Suppressor macrophage treated with lipopolysaccharide for 4 hours (primary cell): ENCODE measurements at places on chromosomes 16 and 17.
A peak's percentile ranks its signal among the peaks of the same experiment; 100 is the strongest.

GRCh38 chr17:59004338-59005111, 102.2 kb downstream of the TRIM37 start:
- DNase-seq = peak; percentile 77

DNA sequence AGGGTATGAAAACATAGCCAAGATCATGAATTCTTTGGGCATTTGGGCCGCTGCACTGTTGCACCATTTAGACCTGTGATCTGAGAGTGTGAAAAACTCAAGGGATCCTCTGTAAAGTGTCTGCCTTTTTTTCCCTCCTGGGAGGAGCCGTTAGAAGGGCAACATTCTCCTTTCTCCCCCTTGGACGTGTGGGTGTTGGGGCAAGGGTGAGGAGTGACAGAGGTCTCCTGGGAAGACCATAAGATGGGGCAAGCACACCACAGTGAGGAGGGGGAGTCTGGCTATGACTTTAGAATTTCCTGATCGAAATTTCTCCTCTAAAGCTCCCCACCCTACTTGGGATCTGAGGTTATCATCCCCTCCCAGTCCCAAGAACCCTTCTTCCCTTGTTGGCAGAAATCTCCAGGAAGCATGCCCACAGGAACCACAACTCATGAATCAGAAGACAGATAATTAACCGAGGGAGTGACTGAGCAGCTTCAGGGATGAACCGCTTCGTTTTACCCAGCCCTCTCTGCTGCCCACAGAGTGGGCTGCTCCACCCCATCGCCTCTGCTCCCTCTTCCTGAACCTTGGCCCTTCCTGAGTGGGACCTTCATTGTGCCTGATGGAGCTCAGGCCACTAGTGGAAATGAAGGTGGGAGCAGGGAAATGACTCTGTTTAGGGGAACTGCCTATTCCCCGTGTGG, 4.2 kb downstream of the ITGB3 start:
- DNase-seq = peak; percentile 39

- DNase-seq = peak; percentile 51
These were observed 3.6 kb downstream of the CDC42EP4 start for GRCh38 chr17:73308017-73308823.

- peak; percentile 51 for DNase-seq
These were observed 14.2 kb downstream of the USP10 start for GRCh38 chr16:84714028-84714427.

DNA sequence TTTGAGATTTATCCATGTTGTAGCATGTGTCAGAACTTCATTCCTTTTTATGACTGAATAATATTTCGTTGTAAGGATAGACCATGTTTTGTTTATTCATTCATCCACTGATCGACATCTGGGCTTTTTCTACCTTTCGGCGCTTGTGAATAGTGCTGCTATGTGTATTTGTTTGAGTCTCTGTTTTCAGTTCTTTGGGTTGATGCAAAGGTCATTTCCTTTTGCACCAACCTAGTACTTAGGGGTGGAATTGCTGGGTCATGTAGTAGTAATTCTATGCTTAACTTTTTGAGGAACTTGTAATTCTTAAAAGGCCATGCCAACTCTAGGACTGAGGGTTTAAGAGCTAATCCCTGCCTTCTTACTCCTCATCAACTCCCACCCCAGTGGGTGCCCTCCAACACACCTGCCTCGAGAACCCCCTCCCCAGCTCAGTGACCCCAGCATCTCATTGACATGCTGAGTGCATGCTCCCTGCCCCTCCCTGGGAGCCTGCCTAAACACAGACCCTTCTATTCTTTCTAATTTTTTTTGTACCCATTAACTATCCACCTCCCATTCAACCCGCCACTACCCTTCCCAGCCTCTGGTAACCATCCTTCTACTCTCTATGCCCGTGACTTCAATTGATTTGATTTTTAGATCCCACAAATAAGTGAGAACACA, 51.2 kb downstream of the ABAT start:
- DNase-seq = no peak

DNA sequence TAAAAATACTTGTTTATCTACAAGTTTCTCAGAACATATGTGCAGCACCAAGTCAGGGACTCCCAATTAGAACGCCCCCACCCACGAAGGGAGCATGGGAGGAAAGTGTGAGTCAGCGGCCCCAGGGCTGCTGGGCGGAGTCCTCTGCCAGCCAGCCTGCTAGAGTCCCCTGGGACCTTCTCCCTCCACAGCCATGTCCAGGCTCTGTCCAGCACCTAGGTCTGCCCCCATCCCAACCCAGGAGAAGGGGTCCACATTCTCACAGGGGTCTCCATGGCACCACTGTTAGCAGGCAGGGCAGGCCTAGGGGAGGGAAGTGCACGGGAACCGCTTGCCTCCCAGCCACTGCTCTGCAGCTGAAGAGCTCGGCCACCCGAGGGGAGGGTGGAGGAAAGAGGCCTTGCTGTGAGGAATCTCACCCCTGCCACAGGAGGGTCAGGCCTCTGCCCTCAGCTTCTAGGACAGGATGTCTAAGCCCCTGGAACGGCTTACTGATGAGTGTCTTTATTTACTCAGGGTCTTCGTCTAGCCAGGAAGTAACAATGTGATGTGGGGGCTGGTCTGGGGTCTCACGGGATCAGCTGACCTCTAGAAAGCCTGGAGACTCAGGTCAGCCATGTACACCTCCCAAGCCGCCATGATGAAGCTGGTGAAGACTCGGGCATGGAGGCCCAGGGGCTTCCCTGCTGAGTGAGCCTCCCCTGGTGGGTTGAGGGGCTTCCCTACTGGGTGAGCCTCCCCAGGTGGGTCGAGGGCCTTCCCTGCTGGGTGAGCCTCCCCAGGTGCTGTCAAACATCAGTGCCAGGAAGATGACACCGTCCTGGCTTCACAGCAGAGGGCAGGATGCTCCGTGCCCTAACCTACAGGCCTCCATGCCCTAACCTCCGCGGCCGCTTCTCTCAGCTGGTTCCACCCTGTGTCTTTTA, 190.3 kb downstream of the RBFOX3 start:
- DNase-seq = peak; percentile 3

- peak; percentile 93 for DNase-seq
These were observed 178.3 kb downstream of the PRKCB start for GRCh38 chr16:24013864-24014645.

GRCh38 chr16:30113711-30114333, 485 bp upstream of the GDPD3 start:
- DNase-seq = no peak

- DNase-seq = no peak
These were observed 1023.4 kb upstream of the RBFOX1 start for GRCh38 chr16:6309271-6309670.

DNA sequence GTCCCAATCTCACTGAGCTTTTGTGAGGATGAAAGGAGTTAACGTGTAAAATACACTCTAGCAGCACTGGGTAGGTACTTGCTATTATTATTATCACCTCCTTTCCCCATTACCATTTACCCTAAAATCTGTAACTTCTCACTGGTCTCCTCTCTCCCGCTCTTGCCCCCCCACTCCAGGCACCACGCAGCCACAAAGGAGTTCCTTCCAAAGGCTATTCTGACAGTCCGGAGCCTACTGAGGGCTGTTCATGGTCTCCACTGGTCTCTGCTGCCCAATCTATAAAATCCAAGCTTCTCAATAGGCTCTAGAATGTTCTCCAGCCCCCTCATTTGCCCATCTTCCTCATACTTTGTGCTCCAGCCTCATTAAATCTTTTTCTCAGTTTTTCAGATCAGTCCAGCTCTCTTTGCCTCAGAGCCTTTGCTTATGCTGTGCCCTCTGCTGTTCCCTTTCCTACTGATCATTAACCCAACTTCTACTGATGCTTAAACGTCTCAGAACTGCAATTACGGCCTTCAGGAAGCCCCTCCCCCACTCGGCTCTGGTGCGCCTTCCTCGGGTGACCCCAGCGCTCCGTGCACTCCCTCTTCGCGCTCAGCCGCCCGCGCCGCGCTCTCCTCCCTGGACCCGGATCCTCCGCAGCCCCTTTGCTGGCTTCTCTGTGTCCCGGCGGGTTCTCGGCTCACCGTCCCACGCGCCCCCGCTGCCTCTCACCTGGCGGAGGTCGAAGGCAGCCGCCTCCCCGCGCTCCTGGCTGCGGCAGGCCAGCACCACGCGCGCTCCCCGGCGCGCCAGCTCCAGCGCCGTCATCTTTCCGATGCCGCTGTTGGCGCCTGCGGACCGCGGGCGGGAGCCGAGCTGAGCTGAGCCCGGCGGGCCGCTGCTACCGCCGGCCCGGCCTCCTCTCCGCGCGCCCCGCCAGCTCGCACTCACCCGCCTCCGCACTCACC, 737 bp downstream of the DHRS13 start:
- no peak for DNase-seq

GRCh38 chr16:2777903-2778629, 986 bp upstream of the ELOB start:
- no peak for DNase-seq

- no peak for DNase-seq
These were observed 201.3 kb downstream of the ZFHX3 start for GRCh38 chr16:72846594-72846993.

DNA sequence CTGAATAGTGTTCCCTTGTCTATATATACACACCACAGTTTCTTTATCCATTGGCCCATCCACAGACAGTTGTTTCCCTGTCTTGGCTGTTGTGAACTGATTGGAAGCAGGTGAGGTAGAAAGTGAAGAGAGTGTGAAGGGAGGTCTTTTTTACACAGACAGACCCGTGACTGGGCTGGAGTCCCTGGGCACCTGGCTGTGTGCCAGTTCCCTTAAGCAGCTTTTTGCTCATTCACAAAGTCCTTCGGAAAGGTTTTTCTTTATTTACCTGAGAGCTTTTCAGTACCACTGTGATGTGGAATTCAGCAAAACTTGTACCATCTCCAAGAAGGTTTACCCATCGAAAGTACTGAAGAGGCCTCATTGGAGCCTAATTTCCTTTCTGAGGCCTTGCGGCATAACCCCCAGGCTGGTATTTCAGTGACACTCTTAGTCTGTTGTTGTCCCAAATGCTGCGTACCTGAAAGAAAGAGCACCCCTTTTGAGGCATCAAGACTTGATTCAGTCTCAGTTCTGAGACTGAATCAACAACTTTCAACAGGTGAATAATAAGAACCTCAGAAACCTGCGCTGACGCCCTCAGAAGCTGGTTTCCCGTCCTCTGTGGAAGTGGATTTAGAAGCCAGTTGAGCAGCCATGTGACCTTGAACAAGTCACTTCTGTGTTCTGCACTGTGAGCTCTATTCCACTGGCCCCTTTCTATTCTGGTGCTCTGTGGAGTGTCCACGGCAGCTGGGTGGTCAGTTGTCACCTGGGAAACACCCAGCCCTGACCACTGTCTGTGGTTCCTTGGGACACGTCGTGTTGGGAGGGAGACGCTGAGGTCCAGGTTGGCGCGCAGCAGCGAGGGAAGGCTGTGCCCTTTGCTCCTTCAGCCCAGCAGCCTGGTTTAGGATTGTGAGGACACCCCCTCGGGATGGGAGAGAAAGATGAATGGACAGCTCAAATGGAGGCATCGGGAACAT, 53.9 kb upstream of the CRISPLD2 start:
- DNase-seq = no peak

- no peak for DNase-seq
These were observed 1.1 kb downstream of the IL17C start for GRCh38 chr16:88639231-88640038.

- DNase-seq = no peak
These were observed 2.8 kb downstream of the GPS1 start for GRCh38 chr17:82054351-82055022.
